ENCODE measurements at places on chromosomes 6 and 20.

- no peak for DNase-seq
These were observed 82.7 kb downstream of the TIAM2 start for GRCh38 chr6:155077784-155078183.

DNA sequence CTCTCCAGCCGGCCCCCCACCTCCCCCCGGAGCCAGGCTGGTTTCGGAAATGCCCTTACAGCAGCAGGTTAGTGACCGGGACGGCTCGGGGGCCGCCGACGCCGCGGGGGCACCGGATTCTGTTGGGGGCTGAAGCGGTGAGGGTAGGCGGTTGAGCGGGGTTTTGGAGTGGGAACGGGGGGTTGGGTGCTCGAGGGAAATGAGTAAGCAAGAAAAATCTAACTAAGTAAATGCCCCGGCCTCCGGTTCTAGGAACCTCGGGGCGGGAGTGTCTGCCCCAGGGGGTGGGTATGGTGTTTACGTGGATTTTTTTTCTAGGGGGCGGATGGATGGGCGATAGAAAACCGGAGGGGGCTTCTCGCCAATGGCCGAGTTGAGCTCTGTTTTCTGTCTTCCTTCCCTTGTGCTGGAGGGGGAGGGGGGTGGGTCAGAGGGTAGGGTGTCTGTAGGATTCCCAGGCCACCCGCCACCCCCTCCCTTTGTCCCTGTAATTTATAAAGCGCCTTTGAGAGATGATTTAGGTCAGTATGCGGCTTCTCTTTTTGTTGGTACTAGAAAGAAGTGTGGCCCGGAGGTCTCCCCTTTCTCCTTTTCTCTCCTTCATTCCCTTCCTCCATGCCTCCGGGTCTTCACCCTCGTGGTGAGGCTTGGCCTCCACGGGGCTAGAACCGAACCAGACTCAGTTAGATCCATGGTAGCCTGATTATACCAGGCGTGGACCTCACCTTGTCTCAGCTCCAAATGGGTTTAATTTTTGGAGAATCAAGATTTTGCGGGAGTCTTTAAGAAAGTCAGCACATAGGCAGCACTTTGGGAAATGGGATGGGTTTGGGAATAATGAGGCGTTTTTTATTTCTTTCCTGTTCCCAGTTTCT is 2.3 kb downstream of the E2F3 start:
- DNase-seq: peak; percentile 88

DNA sequence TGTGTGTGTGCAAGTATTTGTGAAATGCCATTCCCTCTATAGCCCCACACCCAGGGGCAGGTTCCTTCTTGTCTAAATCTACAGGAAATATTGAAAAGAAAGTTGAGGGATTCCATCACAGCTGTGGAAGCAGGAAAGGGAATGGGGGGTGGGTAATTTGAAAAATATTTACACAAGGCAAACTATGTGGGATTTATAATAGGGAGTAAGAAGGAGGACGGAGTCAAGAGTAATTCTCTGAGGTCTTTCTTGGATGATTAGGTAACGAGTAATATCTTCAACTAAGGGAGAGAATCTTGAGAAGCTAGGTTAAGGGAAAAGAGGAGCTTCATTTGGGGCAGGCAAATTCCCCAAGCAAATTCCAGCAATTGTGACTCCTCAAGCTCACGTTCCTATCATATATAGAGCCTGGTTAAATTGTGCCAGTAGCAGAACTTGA is 113.5 kb upstream of the SGK1 start:
- no peak for DNase-seq

DNA sequence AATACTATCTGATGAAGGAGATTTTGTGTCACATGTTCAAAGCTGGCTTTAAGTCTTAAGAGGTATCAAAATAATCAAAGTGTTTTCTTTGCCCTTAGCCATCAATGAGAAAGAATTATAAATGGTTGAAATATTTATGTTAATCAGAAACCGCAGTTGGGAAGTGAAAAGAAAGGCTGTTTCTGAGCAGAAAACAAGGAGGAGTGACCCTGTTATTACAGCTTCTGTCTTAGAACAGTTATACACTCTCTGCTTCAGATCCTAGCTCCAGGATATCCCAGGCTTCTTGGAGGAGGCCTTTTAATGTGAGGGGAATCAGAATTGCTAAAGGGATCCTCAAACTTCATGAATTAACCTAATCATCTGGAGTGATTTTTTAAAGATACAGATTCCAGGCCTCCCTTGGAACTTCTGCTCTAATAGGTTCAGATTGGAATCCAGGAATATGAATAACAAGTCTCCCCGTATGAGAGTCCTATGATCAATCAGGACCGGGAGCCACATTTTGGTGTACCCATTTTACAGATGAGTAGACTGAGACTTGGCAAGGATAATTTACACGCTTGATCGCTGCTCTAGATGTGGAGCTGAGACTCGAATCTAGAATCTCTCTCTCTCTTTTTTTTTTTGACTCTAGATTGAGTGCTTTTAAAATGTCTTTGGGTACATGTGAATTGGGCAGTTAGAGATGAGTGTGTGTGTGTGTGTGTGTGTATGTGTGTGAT is 50.8 kb upstream of the JAG1 start:
- DNase-seq: no peak

DNA sequence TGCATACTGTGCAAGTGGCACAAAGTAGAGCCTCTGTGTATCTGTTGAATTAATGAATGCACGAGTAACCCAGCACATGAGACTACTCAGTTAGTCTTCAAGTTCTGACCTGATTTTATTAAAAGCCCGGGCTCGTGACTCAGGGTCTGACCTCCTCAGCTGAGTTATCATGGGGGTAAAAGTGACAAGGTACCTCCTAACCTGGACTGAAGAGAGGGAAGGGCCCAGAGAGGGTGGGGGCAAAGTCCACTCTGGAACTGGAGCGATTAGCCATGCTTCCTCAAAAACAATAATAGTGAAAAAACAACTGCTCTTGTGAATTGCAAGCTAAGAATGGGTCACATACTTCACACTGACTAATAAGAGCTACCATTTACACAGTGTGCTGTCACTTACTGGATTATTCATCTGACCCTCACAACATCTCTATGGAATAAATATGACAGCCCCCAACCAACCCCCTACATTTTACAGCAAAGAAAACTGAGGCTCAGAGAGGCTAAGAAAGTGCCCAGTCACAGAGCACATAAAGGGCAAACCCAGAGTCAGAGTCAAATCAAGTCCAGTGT is 26.7 kb downstream of the TRERF1 start:
- DNase-seq: no peak

DNA sequence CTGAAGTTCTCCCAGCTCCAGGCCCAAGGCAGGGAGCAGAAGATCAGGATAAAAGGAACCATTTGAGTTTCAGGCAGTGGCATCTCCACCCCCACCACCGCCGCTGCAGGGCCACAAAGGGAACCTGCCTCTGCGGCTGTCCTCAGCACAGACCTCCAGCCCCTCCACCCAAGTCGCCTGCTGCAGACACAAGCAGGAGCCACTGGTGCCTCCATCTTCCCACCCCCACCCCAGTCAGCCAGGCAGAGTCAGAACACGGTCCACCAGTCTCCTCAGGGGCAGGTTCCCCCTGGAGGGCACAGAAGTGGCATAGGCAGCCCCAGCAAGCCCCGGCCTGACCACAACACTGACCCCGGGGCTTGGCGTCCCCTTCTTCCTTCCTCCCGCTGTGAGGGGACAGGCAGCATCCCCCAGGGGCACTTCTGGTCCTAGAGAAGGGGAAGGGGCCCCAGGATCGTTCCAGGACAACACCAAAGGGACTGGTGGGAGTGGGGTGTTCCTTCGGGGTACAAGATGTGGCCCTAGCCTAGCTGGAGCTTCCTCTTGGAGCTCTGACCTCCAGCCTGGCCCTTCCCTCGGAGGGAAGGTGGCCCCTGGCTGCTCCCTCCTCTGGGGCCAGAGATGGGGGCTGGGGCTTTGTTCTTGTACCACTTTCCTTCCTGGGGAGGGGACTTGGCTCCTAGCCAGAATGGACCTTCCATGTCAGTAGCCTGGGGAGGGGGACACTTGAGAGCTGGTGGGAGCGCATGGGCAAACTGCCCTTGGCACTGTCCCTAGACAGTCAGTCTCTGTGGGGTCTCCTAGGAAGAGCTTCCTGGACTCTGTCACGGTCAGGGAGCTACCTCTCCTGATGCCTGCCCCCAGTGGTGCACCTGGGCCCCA is 36.0 kb downstream of the YTHDF1 start:
- DNase-seq: no peak

DNA sequence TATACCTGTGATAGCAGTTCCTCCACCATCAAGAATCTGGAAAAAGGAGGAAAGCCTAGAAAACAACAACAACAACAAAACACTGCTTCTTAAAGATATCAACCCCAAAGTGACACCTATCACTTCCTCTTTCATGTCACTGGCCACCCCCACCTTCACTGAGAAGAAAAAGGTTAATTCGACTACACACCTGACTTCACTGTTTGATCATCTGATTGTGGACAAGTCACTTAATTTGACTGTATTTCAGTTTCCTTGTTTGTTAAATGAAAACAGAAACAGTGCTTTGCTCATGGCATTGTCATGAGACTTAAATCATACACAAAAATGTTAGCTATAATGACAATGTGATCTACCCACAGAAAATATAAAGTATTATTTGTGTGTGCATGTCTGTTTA is 280.6 kb upstream of the SULF2 start:
- no peak for DNase-seq

DNA sequence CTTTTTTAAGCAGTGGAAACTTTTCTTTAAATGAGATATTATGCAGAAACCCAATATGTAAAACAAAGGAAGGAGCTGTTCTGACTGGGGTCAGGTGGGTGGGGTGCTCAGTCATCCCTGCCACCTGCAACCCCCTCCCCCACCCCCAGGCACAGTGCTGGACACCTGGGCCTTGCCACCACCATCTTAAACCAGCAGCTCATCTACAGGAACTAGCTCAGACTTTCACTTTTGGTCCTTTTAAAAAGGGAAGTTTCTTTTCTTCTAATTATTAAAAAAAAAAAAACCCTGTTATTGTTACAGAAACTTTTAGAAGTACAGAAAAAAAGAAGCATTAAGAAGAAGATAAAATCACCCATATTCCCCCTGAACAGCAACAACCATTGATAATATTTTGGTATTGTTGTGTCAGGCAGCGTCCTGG is 37.1 kb downstream of the PPP1R16B start:
- peak; percentile 72 for DNase-seq

- DNase-seq: no peak
These were observed 2.4 kb downstream of the SYNE1 start for GRCh38 chr6:152634773-152635172.

Data from stimulated activated CD4-positive, alpha-beta T cell treated with anti-CD3 and anti-CD28 coated beads, Interleukin-4, amount 100 ng/mL, for 4 hours (primary cell).